ENCODE measurements at places on chromosomes 16 and 17. TPM values are rescaled to one million over a fixed set of nuclear protein-coding genes. Genes with fewer than 3 reads are reported as not detected.
A peak's percentile ranks its signal among the peaks of the same experiment; 100 is the strongest.

GRCh38 chr17:77968788-77969187 lies 10.3 kb downstream of the TNRC6C start:
- no peak for DNase-seq

DNA sequence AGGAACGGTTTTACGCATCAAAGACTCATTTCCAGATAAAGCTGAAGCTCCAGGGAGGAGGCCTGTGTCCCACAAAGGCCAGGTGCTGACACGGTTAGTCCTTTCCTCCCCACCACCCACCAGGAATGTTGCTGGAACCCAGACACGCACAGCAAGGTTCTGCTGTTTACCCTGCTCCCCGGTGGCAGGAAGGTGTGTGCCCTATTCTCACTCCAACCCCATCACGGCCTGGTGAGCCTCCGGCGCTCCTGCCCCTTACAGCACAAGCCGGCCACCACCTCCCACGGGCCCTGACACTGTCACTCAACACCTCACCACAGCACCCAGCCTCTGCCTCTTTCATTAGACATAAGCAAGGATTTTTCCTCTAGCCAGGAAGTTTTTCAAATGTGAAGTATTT lies 47.8 kb downstream of the ANKRD11 start:
- DNase-seq = no peak

- peak; percentile 58 for DNase-seq
Observed at GRCh38 chr17:17321356-17322025, 18.3 kb downstream of the NT5M start.

- DNase-seq = no peak
Observed at GRCh38 chr17:6041246-6041645, 28.9 kb upstream of the WSCD1 start.

- no peak for DNase-seq
Observed at GRCh38 chr17:4256952-4257351, 6.8 kb downstream of the ANKFY1 start.

The TMEM235 gene
- not detected for total RNA-seq

GRCh38 chr16:10314811-10315210 lies 71.0 kb upstream of the ATF7IP2 start:
- DNase-seq = no peak

DNA sequence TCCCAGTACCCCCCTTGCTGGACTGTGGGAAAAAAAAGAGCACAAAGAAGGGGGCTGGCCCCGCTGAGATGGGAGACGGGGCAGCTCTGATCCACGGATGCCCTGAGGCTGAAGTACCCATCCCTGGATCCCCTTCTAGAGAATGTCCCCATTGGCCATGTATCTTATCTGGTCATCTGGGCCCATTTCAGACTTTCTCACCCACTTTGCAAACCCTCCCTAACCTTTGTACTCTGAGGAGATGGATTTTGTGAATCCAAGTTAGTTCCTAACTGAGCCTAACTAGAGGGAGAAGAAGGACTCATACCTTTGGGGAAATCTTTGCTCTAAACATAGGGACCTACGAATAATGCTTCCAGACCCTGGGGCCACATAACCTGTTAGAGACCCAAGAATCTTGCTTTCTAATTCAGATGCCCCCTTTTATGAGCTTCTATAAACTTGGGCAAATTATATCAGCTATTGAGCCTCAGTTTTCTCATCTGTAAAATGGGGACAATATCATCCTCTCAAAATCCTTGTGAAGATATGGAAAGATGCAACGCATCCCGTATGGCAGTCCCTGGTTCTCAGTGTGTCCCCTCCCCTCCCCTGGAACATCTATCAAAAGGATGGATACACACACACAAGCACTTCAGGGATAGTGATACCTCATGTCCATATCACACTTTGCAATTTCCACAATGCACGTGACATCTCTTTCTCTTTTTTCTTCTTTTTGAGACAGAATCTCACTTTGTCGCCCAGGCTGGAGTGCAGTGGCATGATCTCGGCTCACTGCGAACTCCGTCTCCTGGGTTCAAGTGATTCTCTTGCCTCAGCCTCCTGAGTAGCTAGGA lies 16.8 kb upstream of the FZD2 start:
- DNase-seq = no peak

- no peak for DNase-seq
Observed at GRCh38 chr17:41639492-41640473, 15.4 kb upstream of the KRT17 start.

The CES5A gene
- total RNA-seq = not detected

- DNase-seq = no peak
Observed at GRCh38 chr16:88536971-88537751, 33.0 kb upstream of the ZC3H18 start.

The RILP gene
- total RNA-seq = 12.0 TPM

GRCh38 chr17:81000334-81000630 lies 8.6 kb downstream of the CHMP6 start:
- no peak for DNase-seq

- no peak for DNase-seq
Observed at GRCh38 chr16:2364638-2365210, 24.2 kb upstream of the ABCA3 start.

- no peak for DNase-seq
Observed at GRCh38 chr17:81228420-81228819, 5.7 kb upstream of the CEP131 start.

The SCN4A gene
- 3.2 TPM for total RNA-seq

GRCh38 chr17:77803726-77804125 lies 154.8 kb upstream of the TNRC6C start:
- no peak for DNase-seq

DNA sequence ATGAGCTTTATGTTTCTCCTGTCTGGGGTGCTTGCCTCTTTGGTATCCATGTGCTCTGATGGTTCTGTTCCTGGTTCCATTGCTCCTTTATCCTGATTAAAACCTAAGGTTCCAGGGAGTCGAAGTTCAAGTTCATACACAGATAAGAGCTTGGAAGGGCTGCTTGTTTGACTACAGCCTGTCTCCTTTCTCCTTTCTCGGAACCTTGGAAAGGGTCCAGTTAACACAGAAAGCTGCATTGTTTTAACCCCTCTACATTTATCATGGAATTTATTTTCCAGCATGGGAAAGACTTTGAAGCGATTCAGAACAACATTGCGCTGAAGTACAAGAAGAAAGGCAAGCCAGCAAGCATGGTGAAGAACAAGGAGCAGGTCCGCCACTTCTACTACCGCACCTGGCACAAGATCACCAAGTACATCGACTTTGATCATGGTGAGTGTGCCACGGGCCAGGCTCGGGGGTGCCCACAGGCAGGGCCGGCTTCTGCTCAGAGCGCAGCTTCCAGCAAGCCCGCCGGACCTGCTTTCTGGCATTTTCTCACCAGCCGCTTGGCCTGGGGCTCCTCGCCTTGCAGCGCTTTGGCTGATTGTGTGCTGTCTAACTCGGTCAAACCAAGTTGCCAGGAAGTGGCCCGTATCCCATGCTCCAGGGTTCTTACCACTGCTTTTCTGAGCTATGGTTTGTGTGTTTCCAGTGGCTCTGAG lies 19.9 kb downstream of the CRAMP1 start:
- DNase-seq = no peak

GRCh38 chr17:36748272-36748671 lies 146.9 kb downstream of the MRM1 start:
- no peak for DNase-seq

The KRTAP4-5 gene
- total RNA-seq = not detected

The GNAO1 gene
- 16.2 TPM for total RNA-seq

DNA sequence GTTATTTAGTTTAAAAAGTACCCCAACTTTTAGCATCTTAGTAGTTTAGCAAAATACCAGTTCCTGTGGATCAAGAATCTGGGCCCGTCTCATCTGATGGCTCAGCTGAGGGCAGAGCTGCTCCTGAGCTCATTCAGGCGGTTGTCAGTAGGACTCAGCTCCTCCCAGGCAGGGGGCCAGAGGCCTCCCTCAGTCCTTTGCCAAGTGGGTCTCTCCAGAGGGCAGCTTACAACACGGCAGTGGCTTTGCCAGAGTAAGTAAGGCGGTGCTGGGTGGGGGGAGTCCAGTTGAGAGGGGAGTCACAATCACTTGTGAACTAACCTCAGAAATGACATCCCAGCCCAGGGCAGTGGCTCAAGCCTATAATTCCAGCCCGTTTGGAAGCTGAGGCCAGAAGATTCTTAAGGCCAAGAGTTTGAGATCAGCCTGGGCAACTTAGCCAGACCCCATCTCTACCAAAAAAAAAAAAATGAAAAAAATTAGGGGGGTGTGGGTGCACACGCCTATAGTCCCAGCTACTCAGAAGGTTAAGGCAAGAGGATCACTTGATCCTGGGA lies 81.5 kb upstream of the MED9 start:
- peak; percentile 76 for DNase-seq

The SNTB2 gene
- 67.1 TPM for total RNA-seq

- DNase-seq = no peak
Observed at GRCh38 chr16:923184-923583, 47.6 kb downstream of the LMF1 start.

The CCDC154 gene
- 1.8 TPM for total RNA-seq

The MKS1 gene
- total RNA-seq = 10.1 TPM

The NEK8 gene
- total RNA-seq = 4.5 TPM

DNA sequence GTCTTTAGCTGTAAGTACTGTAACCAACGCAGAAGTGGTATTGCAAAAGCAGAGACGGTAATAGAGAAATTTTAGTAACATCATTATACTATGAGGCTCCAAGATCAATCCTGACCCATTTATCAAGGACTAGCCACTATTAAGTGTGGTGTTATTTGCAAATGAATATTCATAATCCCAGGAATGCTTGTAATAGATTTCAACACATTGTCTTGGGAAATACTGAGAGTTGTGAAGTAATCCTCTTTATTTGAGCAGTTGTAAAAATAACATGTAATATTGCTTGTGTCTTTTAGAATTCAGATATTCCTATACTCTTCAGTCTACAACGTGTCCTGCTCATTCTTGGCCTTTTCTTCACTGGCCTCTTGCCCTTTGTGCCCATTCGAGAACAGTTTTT lies 46.4 kb downstream of the GDPD1 start:
- DNase-seq = no peak

The KRT17 gene
- total RNA-seq = 5.5 TPM

DNA sequence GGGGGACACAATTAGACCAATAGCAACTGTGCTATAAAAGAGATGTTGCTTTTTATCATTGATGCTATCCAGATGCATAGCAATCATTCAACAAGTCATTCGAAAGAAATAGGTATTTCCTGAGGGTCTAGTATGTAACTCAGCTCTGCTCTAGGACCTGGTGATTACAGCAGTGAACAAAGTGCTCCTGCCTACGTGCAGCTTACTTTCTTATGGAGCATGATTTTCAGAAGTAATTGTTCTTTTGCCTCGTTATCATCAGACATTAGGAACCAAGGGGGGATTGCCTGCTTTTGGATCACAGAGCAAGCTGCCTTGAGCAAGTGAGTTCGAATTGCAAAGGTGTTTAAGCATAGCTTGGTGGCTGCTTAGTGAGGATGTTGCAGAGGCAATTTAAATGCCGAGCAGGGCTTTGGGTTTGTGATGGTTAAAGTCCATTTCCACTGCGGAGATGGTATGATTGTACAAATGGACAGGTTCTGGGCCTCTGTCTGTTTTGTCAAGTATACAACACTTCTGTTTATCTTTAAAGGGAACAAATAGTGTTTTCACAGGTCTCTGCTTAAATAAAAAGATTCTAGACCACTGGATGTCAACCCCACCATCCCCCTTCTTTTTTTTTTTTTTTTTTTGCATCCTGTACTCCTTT lies 41.5 kb downstream of the WWOX start:
- DNase-seq = no peak

- DNase-seq = no peak
Observed at GRCh38 chr16:27439271-27440018, 37.5 kb downstream of the IL21R start.

- no peak for DNase-seq
Observed at GRCh38 chr16:87931504-87931903, 4.8 kb downstream of the CA5A start.

The HOXB9 gene
- total RNA-seq = 0.33 TPM

- no peak for DNase-seq
Observed at GRCh38 chr17:1769822-1770477, 8.1 kb downstream of the SERPINF1 start.

The PYY gene
- not detected for total RNA-seq

DNA sequence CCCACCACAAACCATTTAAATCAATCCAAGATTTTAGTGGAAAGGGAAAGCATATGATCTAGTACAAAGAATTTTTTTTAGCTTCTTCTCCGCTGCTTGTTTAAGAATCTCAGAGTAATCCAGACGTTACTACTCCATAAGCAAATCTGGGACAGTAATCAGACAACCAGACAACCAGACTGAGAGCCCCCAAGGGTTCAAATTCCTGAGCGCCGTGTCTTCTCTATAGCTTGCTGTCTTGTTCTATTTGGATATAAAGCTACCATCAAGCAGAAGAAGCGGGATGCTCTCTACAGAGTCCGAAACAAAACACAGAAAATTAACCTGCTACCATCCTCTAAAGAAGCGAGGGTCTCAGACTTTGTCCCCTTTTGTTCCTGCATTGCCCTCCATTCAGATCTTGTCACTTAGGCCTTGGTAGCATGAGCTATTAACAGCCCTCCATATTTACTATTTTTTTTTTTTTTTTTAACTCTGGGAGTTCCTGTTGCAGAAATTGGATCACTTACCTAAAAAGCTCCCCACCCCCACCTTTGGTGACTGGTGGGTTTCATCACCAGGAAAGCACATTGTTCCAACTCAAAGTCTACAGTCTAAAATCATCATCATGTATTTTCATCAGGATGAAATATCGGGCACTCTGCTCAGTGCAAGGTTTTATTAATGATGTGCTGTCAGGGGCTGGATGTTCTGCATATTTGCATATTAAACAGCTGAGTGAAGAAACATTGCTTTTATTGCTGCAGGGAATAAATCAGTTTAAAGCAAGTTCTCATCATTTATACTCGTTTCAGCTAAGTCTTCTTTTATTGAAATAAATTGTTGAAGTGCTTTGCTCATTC lies 576.7 kb downstream of the WWOX start:
- no peak for DNase-seq

- DNase-seq = no peak
Observed at GRCh38 chr16:30637944-30638343, 12.8 kb upstream of the PRR14 start.

GRCh38 chr16:27517664-27518063 lies 32.0 kb downstream of the GTF3C1 start:
- DNase-seq = no peak

DNA sequence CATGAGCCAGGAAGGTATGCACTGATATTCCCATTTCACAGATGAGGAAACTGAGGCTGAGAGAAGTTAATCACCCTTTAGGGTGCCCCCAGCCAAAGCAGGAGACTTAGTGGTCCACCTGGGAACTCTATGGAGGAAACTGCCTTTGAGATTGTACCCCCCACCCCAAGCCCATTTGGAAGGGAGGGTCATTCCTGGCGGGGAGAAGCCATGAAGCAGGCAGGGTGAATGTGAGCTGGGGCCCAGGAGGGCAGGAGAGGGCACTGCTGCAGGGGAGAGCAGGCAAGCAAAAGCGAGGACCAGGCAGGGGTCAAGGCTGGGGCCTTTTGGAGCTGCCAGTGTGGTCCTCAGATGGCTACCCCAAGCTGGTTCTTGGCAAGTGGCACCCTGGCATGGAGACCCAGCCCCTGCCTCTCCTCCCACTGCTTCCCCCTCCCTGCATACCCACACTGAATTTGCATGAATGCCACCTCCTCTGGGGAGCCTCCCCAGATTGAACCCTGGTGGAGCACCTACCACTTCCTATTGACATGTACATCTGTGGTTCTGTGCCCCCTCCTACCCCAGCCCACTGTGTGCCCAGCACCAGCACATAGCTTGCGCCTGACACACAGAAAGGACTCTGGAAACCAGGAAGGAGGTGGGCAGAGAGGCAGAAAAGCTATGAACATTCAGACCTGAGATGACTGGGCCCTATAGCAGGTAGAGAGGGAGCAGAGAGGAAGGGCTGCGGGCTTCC lies 965 bp upstream of the TMC6 start:
- no peak for DNase-seq

The FZD2 gene
- total RNA-seq = 22.1 TPM

The TMC7 gene
- 4.2 TPM for total RNA-seq

- no peak for DNase-seq
Observed at GRCh38 chr17:72634621-72635020, 457.9 kb downstream of the SLC39A11 start.

Data from aorta (tissue), 5 donors.